ENCODE measurements at places on chromosomes 6 and 20.

DNA sequence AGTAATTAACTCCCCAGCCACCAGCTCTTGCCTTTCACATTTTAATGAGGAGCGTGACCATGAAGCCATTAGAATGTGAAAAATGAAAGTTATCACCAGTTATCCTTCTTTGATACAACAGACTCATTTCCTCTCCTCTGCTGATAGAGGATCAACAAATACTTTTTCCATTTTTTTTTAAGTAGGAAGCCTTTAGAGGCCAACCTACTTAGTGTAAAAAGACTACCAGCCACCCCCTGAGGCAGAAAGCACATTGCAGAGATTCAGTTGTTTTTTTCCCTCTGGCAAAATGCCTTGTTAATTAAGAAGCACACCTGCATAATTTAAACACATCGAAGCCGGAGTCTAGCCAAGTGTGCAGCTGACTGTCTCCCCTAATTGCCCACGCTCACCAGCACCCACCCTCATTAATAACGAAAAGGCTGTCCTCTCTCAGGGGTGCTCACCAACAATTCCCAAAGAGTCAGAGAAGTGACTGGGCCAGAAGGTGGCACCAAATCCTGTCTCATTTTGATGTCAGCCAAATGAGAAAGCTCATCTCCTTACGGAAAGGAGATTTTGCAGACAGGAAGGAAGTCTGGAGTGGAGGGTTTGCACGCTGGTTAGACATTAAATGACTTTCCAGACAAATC, 60.9 kb upstream of the MC3R start:
- no peak for DNase-seq

- no peak for DNase-seq
Observed at GRCh38 chr20:4104045-4104444, 88.7 kb upstream of the RNF24 start.

DNA sequence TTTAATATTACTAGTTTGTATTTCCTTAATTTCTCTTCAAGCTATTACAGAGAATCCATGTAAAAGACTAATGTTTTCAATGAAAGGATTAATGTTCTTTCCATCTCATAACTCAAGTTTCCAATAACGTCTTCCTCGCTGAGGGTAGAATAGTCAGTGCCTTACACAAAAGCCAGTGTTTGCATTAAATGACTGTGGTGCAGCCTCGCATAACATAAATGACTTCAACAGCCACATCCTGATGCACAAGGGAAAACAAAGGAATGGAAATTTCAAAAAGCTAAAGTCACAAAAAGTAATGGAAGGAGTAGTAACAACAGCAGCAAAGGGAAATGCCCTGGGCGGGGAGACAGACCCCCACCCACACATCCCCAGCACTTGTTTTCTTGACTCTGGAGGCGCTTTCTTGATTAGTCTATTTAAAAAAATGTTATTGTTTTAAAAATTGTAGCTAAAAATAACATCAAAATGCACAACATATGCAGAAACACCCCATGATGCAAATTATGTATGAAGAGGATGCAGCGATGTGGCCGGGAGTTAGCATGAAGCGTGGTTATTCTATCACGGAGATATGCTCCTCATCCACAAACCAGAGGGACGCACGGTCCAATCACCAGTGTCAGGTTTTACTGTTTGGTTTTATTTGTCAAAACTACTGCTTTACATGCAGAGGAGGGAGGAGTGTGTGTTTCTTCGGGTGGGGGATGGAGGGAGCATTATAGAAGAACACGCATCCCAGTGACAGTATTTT, 228.6 kb downstream of the GMPR start:
- no peak for DNase-seq

GRCh38 chr6:33779290-33779689, 9.6 kb downstream of the LEMD2 start:
- no peak for DNase-seq

DNA sequence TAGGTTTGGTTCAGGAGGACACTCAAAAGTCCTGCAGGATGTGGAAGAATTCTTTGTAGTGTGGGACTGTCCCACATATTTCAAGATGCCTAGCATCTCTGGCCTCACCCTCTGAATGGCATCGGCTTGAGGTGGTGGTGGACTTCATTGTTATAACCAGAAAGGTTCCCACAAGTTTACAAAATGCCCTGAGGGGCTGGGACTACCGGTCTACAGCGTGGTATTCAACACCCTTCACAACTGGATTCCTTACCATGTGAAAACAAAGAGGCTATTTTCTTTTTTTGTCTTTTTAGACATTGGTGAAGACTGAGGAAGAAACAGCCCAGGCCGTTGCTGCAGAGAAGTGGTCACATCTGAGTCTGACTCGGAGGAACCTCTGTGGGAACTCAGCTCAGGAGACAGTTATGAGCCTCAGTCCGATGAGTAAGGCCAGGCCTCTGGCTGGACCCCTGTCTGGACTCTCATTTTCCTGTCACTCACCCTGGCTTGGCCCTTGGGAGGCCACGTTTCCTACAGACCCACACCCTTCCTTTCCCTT, 15.2 kb downstream of the PGBD1 start:
- no peak for DNase-seq

DNA sequence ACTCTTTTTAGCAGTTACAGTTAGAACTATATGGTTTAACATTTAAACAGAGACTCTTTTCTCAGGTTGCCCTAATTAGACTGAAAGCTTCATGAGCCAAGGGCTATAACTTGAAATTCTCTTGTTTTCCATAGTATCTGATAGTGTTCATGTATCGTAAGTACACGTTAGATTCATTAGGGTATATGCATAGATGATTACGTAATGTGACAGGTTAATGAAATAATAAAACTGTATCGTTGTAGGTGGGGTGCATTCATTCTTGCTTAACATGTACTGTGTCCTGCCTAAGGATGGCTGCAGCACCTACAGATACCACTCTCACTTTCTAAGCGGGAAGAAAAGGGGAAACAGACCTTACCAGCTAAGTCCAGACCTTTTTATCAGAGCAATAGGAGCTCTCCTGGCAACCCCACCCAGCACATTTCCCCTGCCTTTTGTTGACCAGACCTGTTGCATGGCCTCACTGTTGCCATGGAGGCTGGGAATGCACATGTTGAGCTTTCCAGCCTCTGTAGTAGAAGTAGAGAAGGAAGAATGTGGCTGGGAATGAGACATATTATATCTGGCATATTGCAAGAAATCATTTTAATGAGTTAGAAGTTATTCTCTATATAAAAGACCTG, 83.0 kb downstream of the MAP3K4 start:
- DNase-seq, result no peak

GRCh38 chr6:87903323-87903722, 144.3 kb upstream of the SPACA1 start:
- no peak for DNase-seq

- no peak for DNase-seq
Observed at GRCh38 chr6:43290339-43290904, 7.6 kb upstream of the SLC22A7 start.

DNA sequence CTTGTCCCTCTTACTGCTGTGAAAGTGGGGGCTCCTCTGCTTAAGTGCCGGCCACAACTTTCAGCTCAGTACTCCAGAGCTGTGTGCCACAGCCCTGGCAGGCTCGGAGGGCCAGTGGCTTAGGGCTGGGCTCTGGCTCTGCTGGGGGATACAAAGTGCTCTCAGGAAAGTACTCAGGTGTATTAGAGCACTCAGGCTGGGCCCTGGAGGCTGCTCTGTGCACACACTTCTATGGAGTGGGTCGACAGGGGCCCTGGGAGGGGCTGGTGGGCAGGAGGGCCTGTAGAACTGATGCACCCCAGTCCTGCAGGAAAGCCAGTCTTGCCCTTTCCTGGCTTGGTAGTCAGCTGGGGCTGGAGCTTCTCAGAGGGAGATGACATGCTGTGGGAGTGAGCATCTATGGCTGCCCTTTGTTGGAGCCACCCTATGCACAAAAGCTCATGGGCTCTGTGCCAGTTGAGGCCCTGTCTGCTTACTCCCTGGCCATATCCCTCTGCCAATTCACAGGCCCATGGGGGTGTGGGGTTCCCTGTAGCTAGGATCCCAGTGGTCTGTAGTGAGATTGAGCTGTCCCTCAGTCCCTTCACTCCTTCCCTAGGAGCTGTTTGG, 22.0 kb downstream of the CENPW start:
- DNase-seq, result no peak

GRCh38 chr6:15153191-15153590, 92.7 kb upstream of the JARID2 start:
- no peak for DNase-seq
